ENCODE measurements at places on chromosomes 12 and 14.

GRCh38 chr14:33386781-33387180 is 448.1 kb downstream of the NPAS3 start:
- DNase-seq, result no peak

GRCh38 chr12:42698213-42698612 is 108.7 kb upstream of the PRICKLE1 start:
- DNase-seq, result peak; percentile 89

GRCh38 chr12:112916270-112916669 is 9.5 kb downstream of the OAS1 start:
- no peak for DNase-seq

GRCh38 chr12:111027431-111027830 is 107.1 kb upstream of the MYL2 start:
- DNase-seq, result no peak

GRCh38 chr12:64160711-64161060 is 61.4 kb downstream of the KICS2 start:
- no peak for DNase-seq

DNA sequence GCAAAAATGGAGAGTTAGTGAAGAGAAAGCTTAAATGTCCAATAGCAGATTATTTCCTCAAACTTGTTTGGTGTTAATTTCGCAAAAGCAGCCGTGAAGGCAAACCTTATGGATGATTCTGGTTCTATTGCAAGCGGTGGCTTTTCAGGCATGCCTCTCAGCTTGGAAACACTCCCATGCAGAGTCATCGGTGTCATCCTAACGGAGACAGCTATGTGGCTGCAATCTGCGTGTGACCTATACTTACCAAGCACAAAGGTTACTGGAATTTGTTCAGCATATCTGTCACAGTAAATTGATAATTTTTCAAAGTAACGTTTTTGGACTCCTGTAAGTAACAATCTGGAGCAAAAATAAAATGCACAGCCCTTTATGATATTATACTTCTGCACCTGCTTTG is 5.0 kb downstream of the BEST3 start:
- DNase-seq, result no peak

GRCh38 chr12:116885491-116885890 is 4.2 kb upstream of the HRK start:
- DNase-seq, result peak; percentile 56

- DNase-seq, result no peak
Observed at GRCh38 chr14:103161054-103161397, 37.8 kb downstream of the TNFAIP2 start.

GRCh38 chr12:111448846-111449790 is 43.4 kb downstream of the SH2B3 start:
- no peak for DNase-seq

GRCh38 chr12:132125736-132126135 is 18.4 kb downstream of the DDX51 start:
- DNase-seq, result no peak

DNA sequence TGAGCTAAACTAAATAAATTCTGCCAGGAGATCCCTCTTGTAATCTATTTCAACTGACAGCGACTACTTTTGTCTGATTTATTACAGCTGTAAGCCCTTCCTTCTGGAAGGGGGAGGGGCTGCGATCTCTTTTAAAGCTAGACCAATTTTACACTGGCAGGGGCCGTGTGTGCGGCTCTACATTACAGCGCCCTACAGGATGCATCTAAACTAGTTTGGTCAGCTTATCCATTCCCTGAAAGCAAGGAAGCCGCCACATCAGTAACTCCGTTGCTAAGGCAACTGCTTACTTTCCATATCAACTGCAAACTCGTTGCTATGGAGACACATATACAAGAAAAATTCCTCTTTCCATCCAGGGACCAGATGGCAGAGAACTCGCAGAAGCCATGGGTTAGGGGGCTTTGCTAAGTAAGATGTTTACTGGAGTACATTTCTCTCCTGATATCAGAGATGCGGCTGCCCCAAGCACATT is 17.4 kb downstream of the FOXN3 start:
- DNase-seq, result no peak

DNA sequence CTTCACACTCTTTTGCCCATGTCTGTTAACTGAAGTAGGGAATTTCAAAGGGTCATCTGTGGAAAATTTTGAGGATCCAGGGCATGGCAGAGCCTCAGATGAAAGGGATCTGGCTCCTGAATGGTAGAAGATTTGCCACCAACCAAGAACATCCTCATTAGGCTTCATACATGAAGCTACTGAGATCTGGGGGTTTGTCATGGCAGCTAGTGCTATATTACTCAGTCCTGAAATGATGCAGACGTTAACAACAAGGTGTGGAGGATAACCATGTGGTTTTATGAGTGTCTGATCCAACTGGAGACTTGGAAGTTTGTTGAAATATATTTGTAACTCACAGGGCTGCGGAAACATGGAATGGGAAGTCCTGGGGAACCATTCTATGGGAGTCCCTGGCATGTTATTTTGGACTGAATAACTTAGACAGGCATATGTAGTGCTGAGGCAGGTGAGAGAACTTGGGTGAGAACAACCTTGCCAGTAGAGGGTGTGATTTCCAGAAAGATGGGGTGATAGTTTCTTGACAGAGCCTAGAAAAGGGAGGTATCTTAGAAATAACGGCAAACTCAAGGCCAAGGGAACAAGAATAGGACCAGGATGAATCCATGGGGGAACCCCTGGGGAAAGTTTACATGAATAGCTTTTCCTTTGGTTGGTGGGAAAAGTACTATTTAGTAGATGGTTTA is 42.0 kb upstream of the C12orf75 start:
- DNase-seq, result no peak

- DNase-seq, result no peak
Observed at GRCh38 chr12:4643747-4644146, 5.1 kb downstream of the AKAP3 start.

DNA sequence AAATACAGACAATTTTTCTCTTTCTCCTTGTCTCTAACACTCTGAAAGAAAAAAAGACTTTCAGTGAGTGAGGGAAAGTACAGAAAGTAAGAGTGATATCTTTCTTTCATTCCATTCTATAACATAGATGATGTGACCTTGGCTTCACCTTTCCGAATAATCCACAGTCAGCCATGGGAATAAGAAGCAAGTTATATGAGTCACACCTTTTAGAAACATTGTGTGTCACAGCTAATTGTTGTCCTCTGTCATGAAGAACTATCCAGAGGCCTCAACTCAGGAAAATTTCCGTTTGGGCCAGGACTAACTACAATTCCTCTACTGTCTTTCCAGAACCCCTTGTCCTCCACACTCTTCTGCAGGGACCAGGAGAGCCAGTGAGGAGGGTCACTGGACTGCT is 209.7 kb upstream of the FAR2 start:
- no peak for DNase-seq

- DNase-seq, result no peak
Observed at GRCh38 chr12:56338308-56339157, at the start of gene IL23A. Gene IL23A (plus strand): TSS chr12:56338884. CDS start chr12:56339045, 161 bp downstream.

DNA sequence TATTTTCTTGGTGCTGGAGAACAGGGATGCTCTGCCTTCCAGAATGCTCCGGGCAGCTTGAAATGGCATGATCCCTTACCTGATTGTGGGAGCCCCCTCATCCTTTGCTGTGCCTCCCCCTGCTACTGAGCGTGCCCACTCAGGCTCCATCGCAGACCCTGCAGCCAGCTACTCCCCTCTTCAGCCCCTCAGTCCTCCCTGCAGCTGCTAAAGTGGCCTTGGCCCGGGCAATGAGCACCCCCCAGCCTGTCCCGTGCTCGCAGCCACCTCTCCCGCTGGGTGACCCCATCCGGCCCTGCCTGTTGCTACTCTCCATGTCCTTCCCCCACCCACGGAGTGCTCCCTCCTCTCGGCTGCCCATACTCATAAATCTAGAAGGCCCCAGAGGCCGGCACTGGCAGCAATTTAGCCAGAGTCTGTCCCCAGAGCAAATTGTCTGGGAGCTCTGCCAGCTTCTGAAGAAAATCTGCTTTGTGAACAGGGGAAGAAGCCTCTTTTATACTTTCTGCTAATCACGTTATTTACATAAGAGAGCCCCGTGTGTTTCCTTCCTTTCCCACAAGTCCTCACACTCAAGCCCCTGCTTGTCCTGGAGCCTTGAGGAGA is 143.7 kb upstream of the FRMD6 start:
- DNase-seq, result no peak

DNA sequence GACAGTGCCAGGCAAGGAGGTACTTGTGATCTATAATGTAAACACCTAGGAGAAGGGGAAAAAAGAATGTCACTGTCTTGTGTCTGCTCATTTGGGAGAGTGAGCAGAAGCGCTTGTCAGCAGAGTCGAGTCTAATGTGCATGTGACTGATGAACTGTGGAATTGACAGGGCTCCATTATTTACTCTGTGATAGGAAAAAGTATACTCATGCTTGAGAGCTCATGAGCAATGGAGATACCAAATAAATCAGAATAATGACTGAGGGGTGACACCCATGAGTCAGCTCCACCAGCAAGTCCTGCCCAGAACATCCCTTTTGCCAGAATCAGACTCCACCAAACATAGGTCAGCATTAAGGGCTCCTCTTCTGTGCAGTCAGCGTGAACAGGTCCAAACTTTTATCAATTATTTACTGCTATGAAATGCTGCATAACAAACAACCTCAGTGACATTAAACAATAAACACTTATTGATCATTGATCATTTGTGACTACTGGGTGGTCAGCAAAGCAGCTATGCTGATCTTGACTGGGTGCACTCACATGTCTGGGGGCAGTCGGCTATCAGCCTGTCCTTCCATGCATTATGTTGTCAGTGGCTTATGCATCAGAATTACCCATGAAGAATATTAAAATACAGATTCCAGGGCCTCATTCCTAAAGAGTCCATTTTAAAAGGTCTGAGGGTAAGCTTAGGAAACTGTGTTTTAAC is 29.2 kb upstream of the WSCD2 start:
- no peak for DNase-seq

DNA sequence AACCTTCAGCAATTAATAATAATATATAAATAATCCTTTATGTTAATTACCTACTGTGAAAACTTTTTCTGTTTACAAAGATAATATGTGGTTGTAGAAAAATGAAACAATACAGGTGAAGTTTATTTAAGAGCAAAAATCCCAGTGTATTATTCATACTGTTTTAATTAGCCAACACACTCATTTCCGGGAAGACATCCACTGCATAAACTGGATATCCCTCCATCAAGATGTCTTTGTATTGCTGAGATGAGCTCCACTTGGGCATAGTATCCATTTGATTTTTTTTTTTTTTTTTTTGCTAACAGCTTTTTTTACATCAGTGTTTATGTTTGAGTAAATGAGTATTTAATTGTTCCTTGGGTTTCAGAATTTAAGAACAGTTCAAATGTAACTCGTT is 13.7 kb upstream of the DERA start:
- no peak for DNase-seq

GRCh38 chr12:75623631-75624154 is 112.3 kb upstream of the KRR1 start:
- DNase-seq, result no peak

DNA sequence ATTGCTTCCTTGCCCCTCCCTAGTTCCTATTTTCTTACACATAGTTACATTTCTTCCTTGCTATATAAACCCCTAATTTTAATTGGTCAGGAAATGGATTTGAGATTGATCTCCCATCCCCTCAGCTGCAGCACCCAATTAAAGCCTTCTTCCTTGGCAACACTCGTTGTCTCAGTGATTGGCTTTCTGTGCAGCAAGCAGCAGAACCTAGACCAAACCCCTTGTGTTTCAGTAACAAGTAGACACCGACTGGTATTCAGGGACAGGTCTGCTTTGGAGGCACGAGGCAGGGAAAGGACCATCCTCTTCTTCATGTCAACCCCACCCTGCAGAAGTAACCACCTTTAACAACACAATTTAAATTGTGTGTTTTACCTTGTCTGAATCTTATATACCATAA is 152.6 kb downstream of the RPAP3 start:
- DNase-seq, result no peak

GRCh38 chr12:79717006-79717405 is 26.2 kb upstream of the PAWR start:
- no peak for DNase-seq

- DNase-seq, result no peak
Observed at GRCh38 chr12:108260969-108261368, 78.1 kb downstream of the CMKLR1 start.

- DNase-seq, result no peak
Observed at GRCh38 chr14:105056303-105056831, 8.9 kb downstream of the GPR132 start.

GRCh38 chr12:101697197-101697929 is at the start of gene CHPT1:
Gene CHPT1 (plus strand): TSS chr12:101697640. CDS start chr12:101697862, 222 bp downstream.
- DNase-seq, result peak; percentile 55

DNA sequence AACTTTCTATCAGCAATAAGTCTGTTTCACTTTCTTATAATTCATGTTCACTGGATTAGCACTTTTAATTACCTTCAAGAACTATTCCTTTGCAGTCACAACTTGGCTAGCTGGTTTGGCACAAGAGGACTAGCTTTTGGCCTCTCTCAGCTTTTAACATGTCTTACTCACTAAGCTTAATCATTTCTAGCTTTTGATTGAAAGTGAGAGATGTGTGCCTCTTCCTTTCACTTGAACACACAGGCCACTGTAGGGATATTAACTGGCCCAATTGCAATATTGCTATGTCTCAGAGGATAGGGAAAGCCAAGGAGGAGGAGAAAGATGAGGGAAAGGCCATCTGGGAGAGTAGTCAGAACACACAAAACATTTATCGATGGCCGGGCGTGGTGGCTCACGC is 92.7 kb downstream of the PRICKLE1 start:
- DNase-seq, result no peak

DNA sequence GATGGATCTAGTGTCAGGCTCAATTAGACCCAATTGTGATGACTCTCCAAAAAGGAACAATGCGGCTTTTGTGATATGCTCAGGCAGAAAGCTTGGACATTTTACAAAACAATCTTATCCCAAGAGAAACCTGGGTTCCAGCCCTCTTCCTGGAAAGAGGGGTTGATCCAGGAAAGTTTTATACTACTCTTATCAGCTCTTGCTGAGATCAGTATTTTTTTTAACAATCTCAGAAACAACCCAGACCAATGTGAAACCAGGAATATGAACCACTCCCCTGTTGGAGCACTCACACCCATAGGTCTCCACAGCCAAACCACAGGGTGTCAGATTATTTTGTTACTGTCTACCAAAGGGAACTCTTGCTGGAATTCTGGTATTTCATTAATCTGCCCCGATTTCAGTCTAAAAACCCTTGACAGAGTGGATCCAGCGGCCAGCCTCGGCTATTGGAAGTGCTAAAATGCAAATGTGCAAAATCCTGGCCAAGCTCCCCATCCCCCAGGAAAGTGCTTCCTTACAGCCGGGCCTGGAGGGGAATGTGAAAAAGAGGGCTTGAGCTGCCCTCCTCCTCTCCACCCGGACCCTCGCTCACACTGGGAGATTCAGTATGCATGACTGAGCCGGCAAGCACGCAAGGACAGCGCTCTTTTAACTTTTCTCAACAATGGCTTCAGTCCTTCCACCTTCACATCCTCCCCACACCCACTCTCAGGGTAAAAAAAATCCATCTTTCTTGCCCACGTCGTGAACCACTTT is 4.0 kb downstream of the FBXL14 start:
- DNase-seq, result no peak

DNA sequence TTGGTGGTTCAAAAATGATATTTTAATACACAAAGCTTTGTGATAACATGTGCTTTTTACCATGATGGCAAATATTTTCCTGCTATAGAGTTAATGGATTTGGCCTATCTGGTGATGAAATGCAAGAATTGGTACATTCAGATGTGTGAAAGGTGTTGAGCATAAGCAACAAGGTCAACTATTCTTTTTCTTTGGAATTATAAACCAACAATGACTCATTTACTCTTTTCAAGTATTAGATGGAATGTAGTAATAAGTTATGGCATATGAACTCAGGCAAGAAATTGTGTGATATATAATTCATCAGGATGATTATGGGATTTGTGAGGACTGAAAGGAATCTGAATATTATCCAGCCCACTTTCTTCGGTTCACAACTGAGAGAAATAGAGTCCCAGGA is 471.4 kb downstream of the ETNK1 start:
- DNase-seq, result no peak

GRCh38 chr12:102356690-102357089 is 123.7 kb downstream of the IGF1 start:
- no peak for DNase-seq
